C1 segment of cervical spinal cord (tissue), 14 donors: ENCODE measurements at places on chromosomes 5 and 9.
A peak's percentile ranks its signal among the peaks of the same experiment; 100 is the strongest.

DNA sequence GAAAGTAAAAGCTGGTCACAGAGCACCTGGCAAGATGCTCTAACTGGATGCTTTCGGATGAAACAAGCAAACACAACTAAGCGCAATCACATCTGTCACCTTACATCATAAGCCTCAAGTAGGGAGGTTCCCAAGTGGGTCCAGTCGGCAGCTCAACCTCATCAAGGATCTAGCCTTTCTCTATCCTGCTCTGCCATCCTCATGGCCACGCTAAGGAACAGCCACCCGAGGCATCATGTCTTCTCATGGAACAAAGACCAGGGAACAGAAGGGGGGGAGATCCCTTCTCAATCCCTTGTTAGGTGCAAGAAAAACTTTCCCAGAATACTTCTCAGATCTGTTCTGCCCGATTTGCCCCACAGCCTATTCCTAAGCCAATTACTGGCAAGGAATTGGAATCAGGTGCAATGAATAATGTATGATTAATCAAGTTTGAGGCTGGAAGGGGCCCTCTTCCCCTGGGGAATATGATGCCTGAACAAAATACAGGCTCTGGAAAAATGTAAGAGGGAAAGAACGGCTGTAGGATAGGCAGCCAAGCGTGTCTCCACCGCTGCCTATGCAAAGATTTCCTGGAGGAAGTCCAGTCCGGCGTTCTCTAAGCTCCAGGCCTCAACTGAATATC is 1.3 kb upstream of the HABP4 start:
- DNase-seq, result no peak

DNA sequence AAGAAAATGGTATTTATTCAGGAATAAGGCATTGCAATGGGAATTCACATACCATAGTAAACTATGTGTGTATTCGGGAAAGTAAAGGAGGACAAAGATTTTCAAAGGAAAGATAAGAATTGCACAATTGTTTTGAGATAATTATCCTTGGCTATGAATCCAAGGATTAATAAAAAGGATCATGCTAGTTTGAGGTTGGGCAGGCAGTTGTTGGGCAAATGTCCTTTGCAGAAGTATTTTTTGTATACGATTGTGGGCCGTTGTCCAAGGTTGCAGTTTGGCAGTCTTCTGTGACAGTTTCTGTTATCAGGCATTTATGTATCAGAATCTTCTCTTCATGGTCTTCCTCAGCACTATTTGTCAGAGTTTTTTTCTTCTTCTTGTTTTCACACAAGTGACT is 10.6 kb upstream of the UBAP2 start:
- DNase-seq, result no peak

- no peak for DNase-seq
Measured at GRCh38 chr5:175381130-175381529, 62.9 kb downstream of the DRD1 start.

DNA sequence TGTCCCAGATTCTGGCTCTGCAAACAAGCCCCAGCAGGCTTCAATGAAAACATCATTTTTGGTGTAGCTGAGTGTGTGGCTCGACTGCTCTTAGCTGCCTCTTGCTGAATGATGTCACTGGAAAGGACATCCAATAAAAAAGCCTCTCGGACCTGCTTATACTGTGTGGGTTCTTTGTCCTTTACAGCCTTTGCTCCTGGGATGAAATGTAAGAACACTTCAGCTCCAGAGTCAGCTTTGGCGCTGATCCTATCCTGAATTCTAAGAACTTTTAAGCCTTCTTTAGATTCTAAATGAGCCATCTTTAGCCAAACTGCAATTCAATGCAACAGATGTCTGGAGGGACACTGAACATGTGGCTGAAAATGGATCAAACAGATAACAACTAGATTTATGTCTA is 404.6 kb upstream of the C9orf72 start:
- DNase-seq, result no peak

DNA sequence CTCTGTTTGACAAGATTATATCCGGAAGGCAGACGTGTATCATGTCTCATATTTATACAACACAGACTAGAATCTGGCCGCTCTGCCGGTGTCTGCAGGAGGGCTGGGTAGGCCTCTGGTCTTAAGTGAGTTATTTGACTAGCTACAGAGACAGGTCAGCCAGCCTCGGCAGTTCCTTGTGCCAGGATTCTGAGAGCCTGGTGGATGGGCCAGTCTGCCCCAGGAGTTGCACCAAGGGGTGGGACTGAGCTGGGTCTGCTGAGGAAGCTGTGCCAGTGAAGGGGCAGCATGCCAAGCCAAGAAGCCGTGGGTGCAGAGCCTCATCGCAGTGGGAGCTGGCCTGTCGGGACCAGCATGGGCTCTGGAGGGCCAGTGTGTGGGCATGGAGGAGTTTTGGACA is 7.1 kb downstream of the SNX18 start:
- no peak for DNase-seq

- no peak for DNase-seq
Measured at GRCh38 chr5:55231919-55232270, 1.5 kb downstream of the CCNO start.

GRCh38 chr9:111825468-111826145 is 30.9 kb upstream of the SHOC1 start:
- no peak for DNase-seq

- DNase-seq, result no peak
Measured at GRCh38 chr5:107285772-107286171, 385.0 kb downstream of the EFNA5 start.

- DNase-seq, result no peak
Measured at GRCh38 chr5:153569036-153569435, 78.6 kb downstream of the GRIA1 start.

- no peak for DNase-seq
Measured at GRCh38 chr9:129109537-129109903, 1.1 kb downstream of the CRAT start.

DNA sequence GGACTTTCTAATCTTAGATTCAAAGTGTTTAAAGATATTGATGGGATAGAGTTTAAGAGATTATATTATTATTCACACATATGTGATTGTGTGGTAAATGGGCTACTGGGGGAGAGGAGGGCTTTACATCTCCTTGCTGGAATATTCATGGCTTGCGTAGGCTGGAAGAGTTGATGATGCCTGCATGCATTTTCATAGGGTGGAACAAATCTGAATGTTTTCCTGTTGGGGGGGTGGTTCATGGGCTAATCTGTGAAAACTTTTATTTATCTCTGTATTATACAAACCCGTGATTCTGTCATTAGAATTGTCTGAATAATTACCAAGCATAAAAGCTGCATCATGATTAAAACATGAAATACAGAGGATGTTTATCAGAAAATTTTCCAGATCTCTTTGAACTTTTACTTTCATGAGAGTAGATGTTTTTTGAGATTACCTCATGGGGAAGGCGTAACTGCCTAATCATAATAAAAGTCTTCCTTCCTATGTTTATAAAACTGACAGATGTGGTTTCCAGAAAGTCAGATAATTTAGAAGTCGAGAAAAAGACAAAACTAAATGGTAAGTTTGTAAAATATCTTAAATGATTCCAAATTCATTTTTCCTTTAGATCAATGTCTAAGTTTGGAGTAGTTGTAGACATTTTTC is 1185.4 kb upstream of the SEMA6A start:
- DNase-seq, result no peak

DNA sequence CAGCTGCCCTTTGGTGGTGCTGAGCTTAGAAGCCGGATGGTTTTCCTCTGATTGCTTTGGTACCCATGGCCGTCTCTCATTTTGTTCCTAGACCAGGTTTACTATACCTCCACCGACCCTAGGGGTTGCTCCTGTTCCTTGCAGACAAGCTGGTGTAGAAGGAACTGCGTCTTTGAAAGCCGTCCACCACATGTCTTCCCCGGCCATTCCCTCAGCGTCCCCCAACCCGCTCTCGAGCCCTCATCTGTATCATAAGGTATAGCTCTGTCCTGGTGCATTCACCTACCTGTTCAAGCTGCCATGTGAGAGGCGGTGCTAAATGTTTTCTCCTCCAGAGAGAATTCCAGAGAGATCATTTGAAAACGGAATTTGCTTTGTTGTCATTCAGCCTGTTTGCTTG is 39.5 kb downstream of the TENT4A start:
- no peak for DNase-seq

DNA sequence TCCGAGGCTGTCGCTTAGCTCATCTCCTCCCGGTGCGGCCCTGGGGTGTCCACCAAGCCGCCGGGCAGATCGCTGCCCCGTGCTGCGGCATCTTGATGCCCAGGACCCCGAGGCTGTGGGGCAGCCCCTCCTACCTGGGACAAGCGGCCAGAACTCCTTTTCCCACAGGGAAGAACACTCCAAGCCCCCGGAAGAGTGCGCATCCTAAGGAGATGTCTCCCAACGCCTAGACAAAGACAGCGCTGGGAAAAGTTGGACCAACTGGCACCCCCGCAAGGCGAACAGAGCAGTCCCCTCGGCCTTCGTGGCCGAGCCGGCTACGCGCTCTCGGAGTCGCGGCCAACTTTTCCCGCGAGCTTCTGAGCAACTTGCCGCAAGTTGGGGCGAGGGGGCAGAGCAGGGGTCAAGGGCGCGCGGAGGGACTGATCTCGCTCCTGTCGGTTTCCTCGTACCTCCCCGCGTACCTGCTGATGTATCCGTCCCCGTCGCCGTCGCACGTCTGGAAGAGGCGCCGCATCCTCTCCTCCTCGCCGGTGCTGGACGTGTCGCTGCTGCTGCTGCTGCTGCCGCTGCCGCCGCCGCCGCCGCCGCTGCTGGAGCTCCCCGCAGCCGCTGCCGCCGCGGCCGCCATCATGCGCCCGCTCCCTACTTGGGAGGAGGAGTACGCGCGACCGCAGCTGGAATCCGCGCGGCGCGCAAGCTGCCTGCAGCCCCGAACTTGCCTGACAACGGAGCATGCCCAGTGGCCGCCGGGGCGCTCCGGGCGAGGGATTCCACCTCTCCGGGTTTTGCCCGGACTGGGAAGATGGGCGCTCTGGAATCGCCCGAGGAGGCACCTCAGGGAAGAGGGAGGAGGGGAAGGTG is at the start of gene MCC:
MCC (minus strand) TSS at position 673 of the 864 bp plus-strand sequence.
- peak; percentile 36 for DNase-seq
